Esophagus muscularis mucosa (tissue), 4 donors: ENCODE measurements at places on chromosomes 2 and 18.

DNA sequence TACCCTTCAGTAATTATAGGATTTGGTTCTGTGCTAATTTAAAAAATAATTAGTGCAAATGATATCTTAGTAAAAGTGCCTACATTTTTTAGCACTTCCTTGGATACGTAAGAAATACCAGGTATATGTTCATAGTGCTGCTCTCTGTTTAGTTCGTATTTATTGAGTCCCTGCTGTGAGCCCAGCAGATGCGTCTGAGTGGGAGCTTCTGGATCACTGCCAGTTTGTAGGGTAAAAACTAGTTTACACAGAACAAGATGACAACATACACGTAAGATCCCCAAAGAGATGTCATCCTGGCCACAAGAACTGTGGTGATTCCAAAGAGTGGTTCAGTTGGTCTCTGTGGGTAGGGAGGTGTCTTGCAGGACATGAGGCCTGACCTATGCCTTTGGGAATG is 103.2 kb downstream of the CTIF start:
- H3K4me3 ChIP-seq, result no peak overlapping the region
- DNase-seq, result no peak
- no peak overlapping the region for H3K27ac ChIP-seq

DNA sequence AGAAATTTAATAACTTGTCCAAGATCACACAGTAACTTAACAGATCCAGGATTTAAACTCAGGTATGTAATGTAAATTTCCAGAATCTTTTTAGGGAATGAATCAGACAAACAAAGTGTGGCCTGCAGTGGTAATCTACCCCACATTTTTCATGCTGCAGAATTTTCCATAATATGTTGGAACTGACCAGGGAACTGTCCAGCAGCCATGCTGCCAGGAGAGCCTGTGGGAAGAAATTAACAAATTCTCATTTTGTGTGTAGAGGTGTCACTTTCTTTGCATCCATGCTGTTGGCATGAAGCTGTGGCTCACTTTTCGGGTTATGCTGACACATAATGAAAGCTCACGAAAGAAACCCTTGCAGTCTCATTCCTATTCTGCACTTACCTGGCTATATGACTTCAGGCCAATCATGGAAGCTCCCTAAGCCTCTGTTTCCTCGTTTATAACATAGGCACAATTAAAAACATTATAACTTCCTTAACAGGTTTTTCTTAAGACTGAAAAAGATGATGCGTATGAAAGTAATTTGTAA is 54.7 kb downstream of the CDKL4 start:
- DNase-seq, result no peak
- H3K4me3 ChIP-seq, result no peak overlapping the region
- no peaks in the 10 kb centered on the region for H3K4me1 ChIP-seq
- no peaks in the 10 kb centered on the region for H3K27me3 ChIP-seq
- H3K27ac ChIP-seq, result no peak overlapping the region

GRCh38 chr2:20528713-20529112 is 81.8 kb downstream of the RHOB start:
- H3K4me1 ChIP-seq, result peaks cover 47% of the 10 kb centered on the region
- H3K27me3 ChIP-seq, result no peaks in the 10 kb centered on the region
- H3K4me3 ChIP-seq, result no peak overlapping the region
- H3K36me3 ChIP-seq, result no peaks in the 10 kb centered on the region
- no peak overlapping the region for H3K27ac ChIP-seq

DNA sequence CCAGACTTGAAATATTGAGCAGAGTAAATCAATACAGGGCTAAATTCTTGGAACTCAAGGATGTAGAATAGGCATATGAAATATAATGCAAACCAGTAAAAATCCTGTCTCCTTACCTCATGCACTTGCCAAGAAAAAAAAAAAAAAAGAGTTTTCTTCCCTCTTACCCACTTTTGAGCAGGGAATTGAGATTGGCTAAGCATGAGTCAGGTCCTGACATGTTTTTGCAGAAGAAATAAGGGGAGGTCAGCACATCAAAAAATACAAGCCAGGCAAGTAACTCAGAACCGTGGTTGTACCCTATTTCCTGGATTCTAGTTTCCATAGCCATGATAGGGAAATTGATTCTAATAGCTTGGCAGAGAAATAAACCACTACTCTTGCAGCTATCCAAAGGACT is 1526.7 kb downstream of the LRP1B start:
- H3K27me3 ChIP-seq, result no peaks in the 10 kb centered on the region
- no peak for DNase-seq
- no peak overlapping the region for H3K27ac ChIP-seq

- H3K4me3 ChIP-seq, result no peak overlapping the region
- H3K27me3 ChIP-seq, result no peaks in the 10 kb centered on the region
- DNase-seq, result no peak
Measured at GRCh38 chr2:43348908-43349661, 122.7 kb upstream of the ZFP36L2 start.

- DNase-seq, result no peak
- no peak overlapping the region for H3K27ac ChIP-seq
- H3K27me3 ChIP-seq, result no peaks in the 10 kb centered on the region
- H3K4me3 ChIP-seq, result no peak overlapping the region
- H3K36me3 ChIP-seq, result no peaks in the 10 kb centered on the region
Measured at GRCh38 chr2:220296174-220296573, 668.7 kb downstream of the SLC4A3 start.

GRCh38 chr2:201471732-201472393 is 20.3 kb downstream of the STRADB start:
- H3K4me3 ChIP-seq, result no peak overlapping the region
- H3K27me3 ChIP-seq, result no peaks in the 10 kb centered on the region
- H3K36me3 ChIP-seq, result peaks cover 67% of the 10 kb centered on the region
- H3K27ac ChIP-seq, result no peak overlapping the region

- H3K27me3 ChIP-seq, result no peaks in the 10 kb centered on the region
- DNase-seq, result no peak
- no peaks in the 10 kb centered on the region for H3K4me1 ChIP-seq
- H3K27ac ChIP-seq, result no peak overlapping the region
- H3K4me3 ChIP-seq, result no peak overlapping the region
Measured at GRCh38 chr2:989781-990467, 39.3 kb downstream of the SNTG2 start.

- no peaks in the 10 kb centered on the region for H3K4me1 ChIP-seq
- H3K27ac ChIP-seq, result no peak overlapping the region
- no peak for DNase-seq
- H3K4me3 ChIP-seq, result no peak overlapping the region
- no peaks in the 10 kb centered on the region for H3K36me3 ChIP-seq
Measured at GRCh38 chr2:1856475-1856874, 112.2 kb upstream of the PXDN start.

GRCh38 chr2:4528773-4529172 is 825.4 kb downstream of the DCDC2C start:
- peak; percentile 66 for DNase-seq
- no peaks in the 10 kb centered on the region for H3K36me3 ChIP-seq
- no peaks in the 10 kb centered on the region for H3K4me1 ChIP-seq
- H3K4me3 ChIP-seq, result no peak overlapping the region

DNA sequence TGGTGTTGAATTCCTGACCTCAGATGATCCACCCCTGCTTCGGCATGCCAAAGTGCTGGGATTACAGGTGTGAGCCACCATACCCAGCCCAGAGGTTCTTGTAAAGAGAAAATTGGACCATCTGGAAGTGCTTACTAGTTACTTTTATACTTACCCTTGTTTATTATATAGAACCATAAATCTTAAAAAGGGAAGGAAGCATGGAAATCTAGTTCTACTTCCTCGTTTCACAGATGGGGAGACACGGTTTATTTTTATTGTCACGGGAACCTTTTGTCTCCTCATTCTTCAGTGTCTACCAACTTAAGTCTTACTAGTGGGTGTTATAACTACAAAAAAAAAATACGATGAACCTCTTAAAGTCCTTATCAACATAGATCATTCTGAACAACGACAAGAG is 45.8 kb upstream of the PDK1 start:
- no peak overlapping the region for H3K27ac ChIP-seq
- H3K27me3 ChIP-seq, result no peaks in the 10 kb centered on the region
- no peaks in the 10 kb centered on the region for H3K36me3 ChIP-seq
- no peak for DNase-seq

GRCh38 chr2:1605102-1606045 is 138.9 kb downstream of the PXDN start:
- DNase-seq, result no peak
- no peaks in the 10 kb centered on the region for H3K27me3 ChIP-seq
- no peak overlapping the region for H3K27ac ChIP-seq
- peaks cover 12% of the 10 kb centered on the region for H3K4me1 ChIP-seq
- peak overlapping the region; percentile 20 for H3K4me3 ChIP-seq

DNA sequence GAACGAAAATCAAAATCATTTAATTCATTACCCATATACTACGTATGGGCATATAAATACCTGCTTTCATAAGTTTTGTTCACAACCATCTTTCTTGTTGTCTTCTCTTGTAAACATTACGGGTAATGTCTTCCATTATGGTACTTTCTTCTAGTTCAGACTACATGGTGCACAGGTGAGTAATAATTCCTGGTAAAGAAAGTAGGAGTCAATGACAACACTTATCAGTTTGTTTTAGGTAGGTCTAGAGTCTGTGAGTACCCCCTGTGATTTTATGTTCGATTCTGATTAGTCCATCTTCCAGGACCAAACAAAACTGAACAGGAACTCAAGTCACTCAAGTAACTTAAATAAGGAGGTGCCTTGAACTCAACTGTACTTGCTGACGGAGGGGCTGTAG is 25.2 kb upstream of the CTLA4 start:
- H3K4me1 ChIP-seq, result no peaks in the 10 kb centered on the region
- no peaks in the 10 kb centered on the region for H3K36me3 ChIP-seq
- H3K27me3 ChIP-seq, result no peaks in the 10 kb centered on the region
- H3K4me3 ChIP-seq, result no peak overlapping the region
- H3K27ac ChIP-seq, result no peak overlapping the region

- DNase-seq, result no peak
- no peaks in the 10 kb centered on the region for H3K4me1 ChIP-seq
- H3K36me3 ChIP-seq, result no peaks in the 10 kb centered on the region
- H3K27me3 ChIP-seq, result no peaks in the 10 kb centered on the region
- no peak overlapping the region for H3K4me3 ChIP-seq
Measured at GRCh38 chr2:148124271-148124670, 103.4 kb downstream of the MBD5 start.

GRCh38 chr2:43534569-43534968 is 61.3 kb downstream of the THADA start:
- no peaks in the 10 kb centered on the region for H3K27me3 ChIP-seq
- H3K36me3 ChIP-seq, result peaks cover 3% of the 10 kb centered on the region
- H3K4me3 ChIP-seq, result no peak overlapping the region
- no peak for DNase-seq

GRCh38 chr2:57516698-57517340 is 529.8 kb upstream of the VRK2 start:
- H3K4me1 ChIP-seq, result no peaks in the 10 kb centered on the region
- H3K27me3 ChIP-seq, result no peaks in the 10 kb centered on the region
- no peaks in the 10 kb centered on the region for H3K36me3 ChIP-seq
- no peak overlapping the region for H3K4me3 ChIP-seq
- no peak for DNase-seq

DNA sequence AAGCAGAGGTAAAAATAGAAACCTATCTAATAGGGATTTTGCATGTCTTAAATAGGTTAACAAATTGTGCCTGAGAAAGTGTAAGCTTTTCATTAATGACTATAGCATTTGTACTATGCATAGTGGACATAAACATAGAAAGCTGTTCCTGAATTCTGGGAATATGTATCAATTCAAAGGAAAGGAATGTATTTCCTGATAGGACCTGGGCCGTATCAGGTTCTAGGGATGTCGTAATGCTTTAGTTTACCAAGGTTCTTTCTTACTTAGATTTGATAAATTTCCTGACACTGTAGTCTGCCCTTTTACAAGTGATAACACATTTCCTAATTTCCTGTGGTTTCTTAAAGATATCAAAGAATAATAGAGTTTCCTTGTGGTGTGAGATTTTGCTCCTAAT is 191.3 kb downstream of the CDH7 start:
- H3K4me1 ChIP-seq, result no peaks in the 10 kb centered on the region
- H3K36me3 ChIP-seq, result no peaks in the 10 kb centered on the region
- H3K27me3 ChIP-seq, result no peaks in the 10 kb centered on the region
- DNase-seq, result no peak
- no peak overlapping the region for H3K4me3 ChIP-seq
- H3K27ac ChIP-seq, result no peak overlapping the region

- no peaks in the 10 kb centered on the region for H3K27me3 ChIP-seq
- H3K36me3 ChIP-seq, result no peaks in the 10 kb centered on the region
- no peak overlapping the region for H3K4me3 ChIP-seq
- H3K27ac ChIP-seq, result no peak overlapping the region
- DNase-seq, result no peak
Measured at GRCh38 chr2:29113027-29113686, 2.1 kb upstream of the CLIP4 start.

- peaks cover 43% of the 10 kb centered on the region for H3K4me1 ChIP-seq
Measured at GRCh38 chr2:16628314-16628713, 37.3 kb downstream of the CYRIA start.

DNA sequence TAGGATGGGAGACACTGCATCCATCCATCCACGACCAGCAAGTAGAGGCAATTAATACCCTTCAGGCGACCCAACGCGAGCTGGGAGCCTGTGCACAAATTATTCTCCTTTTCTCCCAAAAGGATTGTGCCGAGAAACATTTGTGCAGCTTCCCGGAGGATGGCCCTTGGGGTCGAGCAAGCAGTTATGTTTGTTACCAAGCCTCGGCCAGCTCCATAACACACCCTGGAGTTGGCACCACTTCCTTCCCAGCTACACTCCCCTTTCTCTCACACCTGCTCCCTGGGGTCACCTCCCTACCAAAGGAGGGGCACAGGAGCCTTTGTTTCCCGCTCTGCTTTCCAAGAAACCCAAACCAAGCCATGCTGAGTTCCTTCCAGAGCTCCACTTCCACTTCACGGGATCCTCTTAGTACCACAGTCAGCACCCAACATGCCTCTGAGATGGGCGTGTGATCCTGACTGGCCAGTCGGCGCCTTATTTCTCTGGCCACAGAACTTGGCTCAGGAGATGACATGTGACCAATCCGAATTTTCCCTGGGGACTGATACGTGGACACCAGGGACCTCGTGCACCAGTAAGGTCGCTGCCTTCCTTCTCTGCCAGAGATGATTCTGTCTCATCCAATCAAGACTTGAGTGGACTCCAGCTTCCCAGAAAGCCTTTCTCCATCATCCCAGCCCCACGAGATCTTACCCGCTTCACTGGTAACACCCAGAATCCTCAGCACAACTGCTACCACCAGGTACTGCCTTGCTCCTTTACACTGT is 28.5 kb downstream of the GPR55 start:
- no peak overlapping the region for H3K4me3 ChIP-seq
- no peaks in the 10 kb centered on the region for H3K27me3 ChIP-seq
- H3K27ac ChIP-seq, result no peak overlapping the region

DNA sequence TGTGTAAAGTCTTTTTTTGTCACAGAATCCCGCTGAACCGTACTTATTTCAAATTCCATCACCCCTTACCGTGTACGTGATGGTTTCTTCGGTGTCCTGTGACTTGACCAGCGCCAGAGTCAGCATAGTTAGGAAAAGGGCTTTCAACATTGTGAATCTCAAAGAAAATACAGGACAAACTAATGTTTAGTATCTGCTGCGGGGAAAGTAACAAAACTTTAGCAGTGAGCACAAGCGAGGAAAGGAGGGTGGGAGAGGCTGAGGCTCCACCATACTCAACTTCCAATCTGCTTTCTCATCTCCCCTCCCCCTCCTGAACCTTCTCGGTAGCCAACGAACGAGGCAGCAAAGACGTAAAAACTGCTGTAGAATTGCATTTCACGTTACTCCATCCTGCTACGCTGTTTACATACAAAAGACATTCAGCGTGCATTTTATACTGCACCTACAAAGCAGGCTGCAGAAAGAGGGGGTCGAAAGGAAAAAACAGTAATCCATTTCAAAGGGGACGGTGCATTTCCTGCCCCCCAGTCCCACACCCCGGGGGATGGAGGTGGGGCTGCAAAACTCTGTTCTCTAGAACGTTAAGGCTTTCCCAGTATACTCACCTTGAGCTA is 1.2 kb downstream of the EFEMP1 start:
- H3K36me3 ChIP-seq, result no peaks in the 10 kb centered on the region
- H3K27me3 ChIP-seq, result peaks cover 44% of the 10 kb centered on the region
- peak overlapping the region; percentile 56 for H3K4me3 ChIP-seq
- H3K27ac ChIP-seq, result peak overlapping the region; percentile 33
